ENCODE measurements at places on chromosomes 12 and 14.

GRCh38 chr12:92145481-92145730 is 240 bp downstream of the BTG1 start:
- no peak for DNase-seq

DNA sequence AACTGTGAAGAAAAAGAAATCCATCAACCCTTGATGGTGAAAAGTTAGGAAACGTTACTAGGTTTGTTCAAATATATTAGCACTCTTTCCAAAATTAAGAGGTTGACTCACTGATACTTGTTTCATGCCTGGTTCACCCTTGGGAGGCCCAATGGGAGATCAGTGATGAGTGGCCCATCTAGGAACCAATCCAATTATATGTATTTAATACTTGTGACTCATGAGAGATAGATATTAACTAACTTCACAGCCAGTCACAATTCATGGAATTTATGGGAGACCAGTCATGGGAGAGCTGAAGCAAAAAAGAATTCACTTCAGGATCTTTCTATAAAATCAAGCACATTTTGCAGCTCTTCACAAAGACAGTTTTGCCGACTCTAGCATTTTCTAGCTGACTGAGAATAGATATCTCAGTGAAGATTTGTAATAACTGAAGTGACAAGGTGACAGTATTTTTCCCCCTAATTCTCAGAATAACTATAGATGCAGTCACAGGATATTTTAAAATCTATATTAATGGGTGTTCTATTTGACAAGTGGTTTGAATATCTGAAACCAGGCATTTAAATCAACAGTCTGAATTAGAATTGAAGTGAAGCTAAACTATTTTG is 230.2 kb downstream of the EPS8 start:
- peak; percentile 94 for DNase-seq

DNA sequence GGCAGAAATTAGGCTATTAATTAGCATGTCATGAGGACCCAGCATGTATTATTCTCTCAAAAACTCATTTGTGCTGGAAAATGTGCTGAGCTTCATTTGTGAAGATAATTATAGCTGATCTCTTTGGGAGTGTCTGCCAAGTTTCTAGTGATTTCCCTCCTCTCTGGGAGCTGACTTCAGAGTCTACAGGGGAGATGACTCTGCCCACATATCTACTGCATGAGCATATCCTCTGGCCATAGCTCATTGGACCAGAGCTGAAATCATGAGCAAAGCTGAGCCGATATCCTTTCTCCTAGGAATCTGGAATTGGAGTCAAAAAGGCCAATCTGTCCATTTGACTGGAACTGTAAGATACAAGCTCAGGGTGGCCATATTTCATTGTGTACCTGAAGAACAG is 5.9 kb downstream of the CCDC198 start:
- DNase-seq, result peak; percentile 71

GRCh38 chr14:51448831-51449670 is 202.7 kb upstream of the FRMD6 start:
- peak; percentile 83 for DNase-seq

DNA sequence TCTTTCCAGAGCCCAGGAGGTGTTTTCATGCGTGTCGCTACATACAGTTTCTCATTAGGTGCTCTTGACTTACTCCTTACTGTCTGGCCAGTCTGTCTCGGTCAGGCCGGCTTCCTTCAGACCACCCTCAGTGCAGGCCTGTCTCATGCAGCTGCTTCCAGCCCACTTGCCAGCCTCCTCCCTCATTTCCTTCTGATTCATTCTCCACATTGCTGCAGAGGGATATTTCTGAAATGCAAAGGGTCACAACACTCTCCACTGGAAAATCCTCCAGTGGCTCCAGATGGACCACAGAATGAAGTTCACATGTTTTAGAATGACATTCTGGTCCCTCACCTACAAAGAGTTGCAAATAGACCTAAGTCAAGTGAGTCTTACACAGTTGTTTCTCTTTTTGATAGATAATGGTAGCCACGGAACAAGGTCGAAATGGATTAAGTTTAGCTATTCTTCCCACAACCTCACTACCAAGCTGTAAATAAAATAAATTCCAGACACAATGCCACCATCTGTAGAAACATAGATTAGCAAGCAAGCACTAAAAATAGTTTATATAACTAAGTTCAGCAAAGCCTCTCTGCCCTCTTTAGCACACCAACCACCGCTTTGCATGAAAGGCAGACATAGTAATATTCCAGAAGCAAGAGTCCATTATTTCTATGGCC is 146.9 kb downstream of the ESR2 start:
- peak; percentile 54 for DNase-seq

GRCh38 chr14:33545696-33546095 is 405.2 kb downstream of the EGLN3 start:
- DNase-seq, result no peak

DNA sequence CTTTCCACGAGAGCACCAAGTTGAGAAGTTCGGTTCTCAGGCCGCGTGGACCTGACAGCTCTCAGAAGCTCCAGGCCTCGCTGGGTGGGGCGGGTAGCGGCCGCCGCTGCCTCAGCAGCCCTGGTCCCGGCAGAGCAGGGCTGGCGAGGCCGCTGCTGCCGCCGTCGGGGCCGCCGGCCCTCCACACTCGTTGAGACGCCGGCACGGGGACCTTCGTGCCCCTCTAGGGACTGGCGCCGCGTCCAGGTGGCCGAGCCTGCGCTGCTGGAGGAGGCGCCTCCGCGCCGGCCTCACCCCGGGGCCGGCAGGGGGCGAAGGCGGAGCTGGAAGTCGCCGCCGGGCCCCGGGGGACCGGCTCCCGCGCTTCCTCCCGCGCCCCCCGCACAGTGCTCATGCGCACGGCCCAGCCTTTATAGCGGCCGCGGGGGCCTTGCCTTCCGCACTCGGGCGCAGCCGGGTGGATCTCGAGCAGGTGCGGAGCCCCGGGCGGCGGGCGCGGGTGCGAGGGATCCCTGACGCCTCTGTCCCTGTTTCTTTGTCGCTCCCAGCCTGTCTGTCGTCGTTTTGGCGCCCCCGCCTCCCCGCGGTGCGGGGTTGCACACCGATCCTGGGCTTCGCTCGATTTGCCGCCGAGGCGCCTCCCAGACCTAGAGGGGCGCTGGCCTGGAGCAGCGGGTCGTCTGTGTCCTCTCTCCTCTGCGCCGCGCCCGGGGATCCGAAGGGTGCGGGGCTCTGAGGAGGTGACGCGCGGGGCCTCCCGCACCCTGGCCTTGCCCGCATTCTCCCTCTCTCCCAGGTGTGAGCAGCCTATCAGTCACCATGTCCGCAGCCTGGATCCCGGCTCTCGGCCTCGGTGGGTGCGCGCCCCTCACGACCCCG is at the start of gene COCH:
COCH (plus strand) TSS at position 440 of the 879 bp plus-strand sequence; CDS start at position 820, 380 bp downstream.
- no peak for DNase-seq

- peak; percentile 62 for DNase-seq
Measured at GRCh38 chr14:76386944-76387782, 11.2 kb downstream of the ESRRB start.

GRCh38 chr12:129067491-129067890 is 214.2 kb downstream of the GLT1D1 start:
- no peak for DNase-seq

GRCh38 chr12:29316752-29317151 is 64.2 kb downstream of the ERGIC2 start:
- peak; percentile 74 for DNase-seq

DNA sequence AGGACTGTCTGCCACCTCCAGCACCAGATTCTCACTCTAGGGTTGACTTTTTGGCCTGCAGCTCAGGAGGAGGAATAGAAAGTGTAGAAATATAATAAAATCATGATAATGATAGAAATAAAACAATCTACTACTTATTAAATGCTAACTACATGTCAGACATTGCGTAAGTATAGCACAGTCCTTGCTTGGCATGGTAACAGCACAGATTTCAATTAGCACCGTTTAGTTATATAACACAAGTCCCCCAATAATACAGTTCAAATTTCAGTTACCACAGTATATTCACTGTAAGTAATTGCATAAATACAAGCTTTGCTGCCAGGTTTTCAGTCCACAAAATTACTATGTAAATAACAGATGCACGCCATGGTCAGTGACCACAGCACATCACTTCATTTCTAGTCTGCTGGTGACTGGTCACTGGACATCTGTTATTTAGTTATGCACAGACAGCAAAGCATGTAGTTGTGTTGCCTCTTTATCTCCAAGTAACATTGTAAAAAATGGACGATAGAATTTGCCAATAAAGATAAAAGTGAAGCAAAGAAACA is 6.5 kb upstream of the GLT8D2 start:
- DNase-seq, result no peak

DNA sequence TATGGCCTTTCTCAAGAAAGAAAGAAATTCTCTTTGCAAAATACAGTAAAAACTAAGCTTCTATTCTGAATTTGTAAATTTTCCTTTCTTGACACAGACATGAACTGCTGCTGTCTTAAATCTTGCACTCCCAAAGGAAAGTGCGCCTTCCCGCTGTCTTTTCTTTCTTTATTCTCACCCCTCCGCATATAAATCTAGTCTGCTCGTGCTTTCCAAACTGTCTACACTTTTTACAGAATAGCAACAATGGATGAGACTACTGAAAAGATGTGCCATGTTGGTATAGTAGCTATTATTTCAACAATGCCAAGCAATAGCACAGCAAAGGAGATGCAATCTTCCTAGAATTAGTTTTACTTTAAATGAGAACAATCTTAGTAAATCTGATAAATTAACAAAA is 328.8 kb upstream of the PDE3A start:
- DNase-seq, result no peak

DNA sequence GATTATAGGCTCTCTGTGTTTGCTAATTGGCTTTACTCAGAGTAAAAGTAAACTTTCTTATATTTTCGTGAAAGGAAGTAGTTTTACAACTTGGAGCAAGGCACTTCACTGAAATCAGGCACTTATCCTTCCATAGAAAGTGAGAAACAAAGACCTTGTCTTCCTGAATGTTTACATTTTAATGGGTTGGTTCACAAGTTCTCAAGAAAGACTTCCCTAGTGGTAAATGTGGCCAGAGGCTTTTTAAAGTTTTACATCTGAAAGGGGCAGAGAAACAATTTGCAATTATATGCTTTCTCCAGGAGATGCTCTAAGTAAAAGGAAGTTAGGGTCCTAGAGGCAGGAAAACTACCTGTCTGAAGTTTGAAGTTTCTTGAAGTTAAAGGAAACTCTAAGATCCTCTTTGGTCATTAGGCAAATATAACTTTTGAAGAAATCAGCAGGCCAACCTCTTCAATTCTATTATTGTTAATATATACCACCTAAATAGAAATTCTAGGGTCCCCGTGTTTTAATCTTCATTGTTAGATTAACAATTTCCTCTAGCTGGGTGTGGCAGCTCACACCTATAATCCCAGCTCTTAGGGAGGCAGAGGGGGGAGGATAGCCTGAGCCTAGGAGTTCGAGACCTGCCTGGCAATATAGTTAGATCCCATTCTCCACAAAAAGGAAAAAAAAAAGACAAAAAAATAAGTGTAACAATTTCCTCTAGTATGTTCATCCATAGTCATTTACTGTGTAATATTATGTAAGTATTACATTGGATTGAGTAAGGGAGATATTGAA is 644.9 kb upstream of the FOXG1 start:
- no peak for DNase-seq

DNA sequence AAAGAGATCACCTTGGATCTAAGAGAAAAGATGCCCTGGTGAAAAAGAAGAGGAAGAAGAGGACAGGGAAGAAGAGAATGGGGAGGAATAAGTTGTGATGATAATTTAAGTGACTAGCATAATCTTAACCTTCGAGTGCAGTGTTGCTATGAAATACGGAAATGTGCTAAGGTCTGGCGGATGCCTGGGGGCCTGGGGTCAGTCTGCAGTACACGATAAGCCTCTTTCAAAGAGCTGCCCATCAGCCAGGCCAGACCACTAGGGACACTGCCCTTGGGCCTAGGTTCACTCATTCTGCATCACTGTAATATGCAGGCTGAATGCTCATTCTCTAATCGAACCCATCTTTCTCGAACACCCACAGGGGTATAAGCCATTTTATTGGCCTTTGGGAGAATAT is 83.4 kb downstream of the PLEKHG3 start:
- no peak for DNase-seq

DNA sequence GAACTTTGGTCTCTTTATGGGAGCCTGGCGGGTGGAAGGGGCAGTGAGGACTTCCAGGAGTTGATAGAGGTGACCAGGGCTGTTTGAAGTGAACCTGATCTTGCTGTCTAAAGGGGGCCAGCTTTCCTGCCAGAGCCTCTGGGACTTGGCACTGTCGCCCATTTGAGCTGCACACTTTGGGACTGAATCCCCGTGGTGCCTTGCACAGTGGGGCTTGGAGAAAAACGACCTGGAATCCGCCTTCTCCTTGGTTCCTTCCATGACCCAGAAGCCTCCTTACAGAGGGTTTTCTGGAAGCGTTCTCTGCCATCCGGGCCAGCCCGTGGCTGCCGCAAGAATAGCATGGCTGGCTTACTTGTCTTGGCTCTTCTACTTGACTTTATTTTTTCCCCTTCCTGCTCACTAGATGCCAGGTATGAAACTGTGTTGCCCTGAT is 2.0 kb downstream of the RFLNA start:
- no peak for DNase-seq

- peak; percentile 5 for DNase-seq
Measured at GRCh38 chr12:107990325-107990724, 138.8 kb upstream of the WSCD2 start.

- DNase-seq, result peak; percentile 64
Measured at GRCh38 chr12:105053116-105053572, 31.1 kb downstream of the ALDH1L2 start.

DNA sequence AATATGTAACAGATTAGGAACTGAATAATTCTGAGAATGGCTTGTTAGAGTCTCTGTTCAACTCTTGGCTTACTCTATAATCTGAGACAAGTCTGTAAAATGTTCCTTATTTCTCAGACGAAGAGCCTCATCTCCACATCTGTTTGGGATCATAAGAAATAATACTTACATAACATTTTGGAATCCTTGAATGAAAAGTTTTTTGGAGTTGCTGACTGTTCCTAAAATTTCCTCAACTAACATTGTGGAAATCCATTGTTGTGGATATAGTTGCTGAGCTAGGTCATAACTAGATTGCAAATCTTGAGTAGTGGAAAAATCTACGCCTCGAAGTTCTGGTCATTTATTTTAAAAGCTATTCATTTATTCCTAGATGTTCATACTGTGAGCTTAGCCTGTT is 402.9 kb downstream of the ZFP36L1 start:
- DNase-seq, result no peak

DNA sequence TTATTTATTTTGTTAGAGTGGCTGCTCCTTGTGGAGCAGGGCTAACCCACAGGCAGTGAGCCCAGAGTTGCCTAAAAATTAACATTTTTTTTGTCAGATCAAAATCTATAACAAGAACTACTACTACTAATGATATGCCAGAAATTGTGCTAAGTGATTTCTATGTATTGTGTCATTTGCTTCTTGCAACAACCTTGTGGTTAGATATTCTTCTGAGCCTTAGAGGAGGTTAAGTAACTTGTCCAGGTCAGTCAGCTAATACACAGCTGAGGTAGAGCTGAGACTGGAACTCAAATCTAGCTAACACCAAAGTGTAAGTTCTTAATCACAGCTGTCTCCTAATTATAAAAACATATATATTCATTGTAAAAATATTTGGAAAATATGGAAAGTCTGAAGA is 29.8 kb downstream of the CFL2 start:
- DNase-seq, result peak; percentile 61

GRCh38 chr14:50501642-50502041 is 30.7 kb downstream of the MAP4K5 start:
- peak; percentile 85 for DNase-seq

GRCh38 chr14:77071938-77072388 is 26.1 kb upstream of the CIPC start:
- peak; percentile 25 for DNase-seq

- DNase-seq, result peak; percentile 74
Measured at GRCh38 chr14:53458368-53458814, 305.3 kb upstream of the DDHD1 start.

All from fibroblast of upper back skin (primary cell).